ENCODE measurements at places on chromosomes 2 and 18.
A peak's percentile ranks its signal among the peaks of the same experiment; 100 is the strongest.

DNA sequence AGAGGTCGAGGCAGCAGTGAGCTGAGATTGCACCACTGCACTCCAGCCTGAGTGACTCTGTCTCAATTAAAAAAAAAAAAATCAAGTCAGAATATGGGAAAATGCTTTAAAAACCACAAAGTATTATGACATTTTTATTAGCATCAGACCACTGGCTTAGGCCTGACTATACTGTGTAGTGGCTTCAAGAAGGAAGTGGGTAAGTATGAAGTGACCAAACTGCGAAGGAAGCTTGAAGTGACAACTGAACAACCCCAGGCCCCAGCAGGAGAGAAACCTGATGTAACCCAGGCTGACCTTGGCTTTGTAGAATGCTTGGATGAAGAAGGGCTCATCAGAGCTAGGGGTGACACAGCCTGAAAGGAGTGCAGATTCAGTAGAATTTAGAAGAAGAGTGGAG lies 21.4 kb upstream of the HAAO start:
- DNase-seq: no peak

DNA sequence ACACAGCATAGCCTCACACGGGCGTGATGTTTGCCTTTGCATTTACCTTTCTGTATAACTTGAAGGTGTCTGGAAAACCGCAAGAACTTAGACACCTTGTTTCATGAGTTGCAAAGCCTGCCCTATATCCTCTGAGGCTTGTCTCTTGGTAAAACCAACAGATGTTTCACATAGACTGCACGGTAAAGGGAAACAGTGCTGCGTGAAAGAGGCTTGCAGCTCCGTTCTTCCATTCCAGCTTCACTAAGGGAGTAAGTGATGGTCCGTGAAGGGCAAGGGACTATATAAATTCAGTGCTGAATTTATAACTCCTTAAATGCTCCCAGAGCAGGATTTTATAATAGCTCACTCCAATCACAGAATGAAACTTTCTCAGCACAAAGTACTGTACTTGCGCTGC lies 360.5 kb downstream of the SOX11 start:
- no peak for DNase-seq

- no peak for DNase-seq
Observed at GRCh38 chr2:169080250-169081069, 11.1 kb downstream of the DHRS9 start.

GRCh38 chr18:77572537-77572936 lies 322.9 kb downstream of the GALR1 start:
- no peak for DNase-seq

DNA sequence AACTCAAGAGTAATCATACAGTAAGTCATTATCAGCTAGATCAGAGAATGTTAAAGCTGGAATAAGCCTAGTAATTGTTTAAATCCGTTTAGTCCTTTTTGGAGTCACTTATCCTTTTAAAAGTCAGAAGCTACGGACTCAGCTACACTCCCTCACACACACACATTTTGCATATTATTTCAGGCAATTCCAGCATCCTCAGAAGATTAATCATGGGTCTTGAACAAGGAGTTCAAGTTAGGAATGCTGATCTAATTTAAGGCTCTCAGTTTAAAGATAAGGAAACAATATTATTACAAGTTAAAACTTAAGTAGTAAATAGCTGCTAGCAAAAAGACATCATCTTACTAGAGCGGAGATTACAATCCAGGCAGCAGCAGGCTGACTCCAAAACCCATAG lies 74.3 kb downstream of the GTF3C3 start:
- DNase-seq: no peak

DNA sequence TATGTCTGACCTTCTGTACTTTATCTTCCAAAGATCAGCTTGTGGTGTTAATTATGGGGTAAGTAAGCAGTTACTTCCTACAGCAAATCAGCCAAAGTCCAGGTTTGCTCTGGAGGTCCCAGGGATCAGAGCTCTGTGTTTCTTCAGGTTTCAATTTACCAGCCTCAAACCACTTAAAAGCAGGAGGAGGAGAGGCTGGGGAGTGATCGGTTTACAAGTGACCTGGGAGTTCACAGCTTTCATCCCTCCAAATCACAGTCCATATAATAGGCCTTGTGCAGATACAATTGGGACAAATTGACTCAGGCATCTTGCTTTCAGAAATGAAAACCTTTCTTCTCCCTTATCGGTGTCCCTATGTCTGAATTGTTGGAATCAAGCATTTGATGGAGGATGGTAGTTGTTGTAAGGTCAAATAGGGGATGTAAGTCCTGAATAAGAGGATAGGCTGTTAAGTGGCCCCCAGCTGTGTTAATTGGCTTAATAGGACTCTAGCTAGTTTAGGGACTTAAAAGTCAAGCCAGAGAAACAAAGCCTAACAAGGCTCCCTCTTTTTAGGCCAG lies 188.0 kb upstream of the NT5C1B start:
- no peak for DNase-seq

DNA sequence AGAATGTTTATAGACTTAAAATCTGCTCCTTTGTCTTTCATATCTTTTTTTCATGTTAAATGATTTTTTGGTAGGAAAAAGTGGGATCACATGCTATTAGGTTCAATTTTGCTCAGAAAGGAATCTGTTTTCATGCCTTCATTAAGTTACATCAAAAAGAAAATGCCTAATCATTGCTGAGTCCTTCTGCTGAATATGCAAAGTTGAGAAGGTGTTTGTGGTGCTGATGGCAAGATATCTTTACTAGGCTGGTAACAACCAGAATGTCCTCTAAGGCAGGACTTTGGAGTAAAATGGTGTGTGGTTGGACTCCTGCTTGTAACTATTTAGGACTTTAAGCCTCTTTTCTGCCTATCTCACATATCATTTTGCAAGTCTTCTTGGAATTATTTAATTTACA lies 88.3 kb downstream of the TRIB2 start:
- no peak for DNase-seq

GRCh38 chr2:42876326-42876751 lies 84.0 kb upstream of the HAAO start:
- DNase-seq: peak; percentile 35

- DNase-seq: no peak
Observed at GRCh38 chr18:79790996-79791972, 6.5 kb upstream of the KCNG2 start.

DNA sequence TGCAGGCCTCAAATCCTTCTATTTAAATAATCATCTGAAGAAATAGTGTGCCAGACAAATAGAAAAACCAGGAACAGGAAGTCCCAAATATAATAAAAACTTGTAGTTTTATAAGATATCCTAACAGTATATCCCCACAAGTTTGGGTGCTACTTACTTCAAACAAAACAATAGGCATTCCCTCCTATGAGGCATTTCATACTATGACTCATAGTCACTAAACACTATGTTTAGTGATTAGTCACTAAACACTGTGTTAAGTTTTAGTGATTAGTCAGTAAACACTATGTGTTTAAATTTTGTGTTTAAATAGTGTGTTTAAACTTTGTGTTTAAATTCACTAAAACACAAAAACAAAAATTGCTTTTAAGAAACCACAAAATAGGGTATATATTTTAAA lies 407.0 kb upstream of the CDH19 start:
- DNase-seq: no peak
